HepG2 (cell line): ENCODE measurements at places on chromosomes 3 and 15.
A peak's percentile ranks its signal among the peaks of the same experiment; 100 is the strongest.

DNA sequence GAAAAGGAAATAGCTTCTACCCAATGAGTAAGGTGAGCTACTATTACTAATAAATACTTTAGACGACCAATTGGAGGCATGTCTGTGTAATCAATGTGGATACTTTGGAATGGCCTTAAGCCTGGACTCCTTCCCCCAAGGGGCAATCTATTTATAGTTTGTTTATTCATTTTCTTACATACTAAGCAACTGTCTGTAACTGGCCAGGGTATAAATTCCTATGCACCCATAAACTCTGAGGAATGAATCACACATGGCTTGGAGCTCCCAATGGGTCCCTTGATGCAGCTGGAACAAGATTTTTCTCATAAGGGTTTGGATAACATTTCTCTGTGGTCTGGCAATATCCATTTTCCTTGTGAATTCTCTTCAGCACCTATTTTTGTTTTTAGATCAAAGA, 506.8 kb downstream of the EDEM1 start:
- H3K27ac ChIP-seq: no peak overlapping the region
- H3K27me3 ChIP-seq: no peaks in the 10 kb centered on the region
- H3K4me1 ChIP-seq: no peaks in the 10 kb centered on the region
- no peak overlapping the region for H3K4me3 ChIP-seq

DNA sequence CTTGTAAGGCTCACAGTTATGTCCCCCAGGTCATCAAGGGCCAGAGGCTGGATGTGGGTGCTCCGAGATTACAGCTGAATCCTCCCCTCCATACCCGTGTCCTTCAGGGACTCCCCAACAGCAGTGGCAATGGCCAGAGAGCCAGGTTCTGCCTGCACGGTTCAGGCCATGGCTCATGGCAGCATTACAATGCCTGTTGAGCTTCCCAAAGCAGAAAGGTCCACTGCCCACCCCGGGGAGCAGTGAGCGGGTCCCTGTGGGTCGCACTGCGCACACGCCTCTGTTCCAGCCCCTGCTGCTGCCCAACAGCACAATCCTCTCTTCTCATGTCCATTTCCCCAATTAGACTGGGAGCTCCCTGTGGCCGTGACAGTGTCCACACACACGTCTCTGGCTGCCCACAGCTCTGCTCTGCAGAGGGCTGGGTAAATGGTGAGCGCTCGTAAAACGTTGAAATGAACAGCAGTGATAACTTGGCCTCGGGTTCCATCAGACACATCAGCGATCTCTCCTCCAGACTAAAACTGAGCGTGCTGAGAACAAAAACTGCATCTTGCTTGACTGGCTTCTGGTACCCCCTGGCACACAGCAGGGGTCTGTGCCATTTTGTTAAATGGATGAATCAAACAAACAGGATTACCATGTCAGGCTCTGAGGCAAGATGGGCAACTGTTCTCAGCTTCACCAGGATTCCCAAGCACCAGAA, 80.4 kb downstream of the VGLL4 start:
- DNase-seq: no peak
- H3K36me3 ChIP-seq: peaks cover 87% of the 10 kb centered on the region; the same call in 2 of the 3 replicates
- H3K27me3 ChIP-seq: no peaks in the 10 kb centered on the region
- no peak overlapping the region for H3K27ac ChIP-seq

DNA sequence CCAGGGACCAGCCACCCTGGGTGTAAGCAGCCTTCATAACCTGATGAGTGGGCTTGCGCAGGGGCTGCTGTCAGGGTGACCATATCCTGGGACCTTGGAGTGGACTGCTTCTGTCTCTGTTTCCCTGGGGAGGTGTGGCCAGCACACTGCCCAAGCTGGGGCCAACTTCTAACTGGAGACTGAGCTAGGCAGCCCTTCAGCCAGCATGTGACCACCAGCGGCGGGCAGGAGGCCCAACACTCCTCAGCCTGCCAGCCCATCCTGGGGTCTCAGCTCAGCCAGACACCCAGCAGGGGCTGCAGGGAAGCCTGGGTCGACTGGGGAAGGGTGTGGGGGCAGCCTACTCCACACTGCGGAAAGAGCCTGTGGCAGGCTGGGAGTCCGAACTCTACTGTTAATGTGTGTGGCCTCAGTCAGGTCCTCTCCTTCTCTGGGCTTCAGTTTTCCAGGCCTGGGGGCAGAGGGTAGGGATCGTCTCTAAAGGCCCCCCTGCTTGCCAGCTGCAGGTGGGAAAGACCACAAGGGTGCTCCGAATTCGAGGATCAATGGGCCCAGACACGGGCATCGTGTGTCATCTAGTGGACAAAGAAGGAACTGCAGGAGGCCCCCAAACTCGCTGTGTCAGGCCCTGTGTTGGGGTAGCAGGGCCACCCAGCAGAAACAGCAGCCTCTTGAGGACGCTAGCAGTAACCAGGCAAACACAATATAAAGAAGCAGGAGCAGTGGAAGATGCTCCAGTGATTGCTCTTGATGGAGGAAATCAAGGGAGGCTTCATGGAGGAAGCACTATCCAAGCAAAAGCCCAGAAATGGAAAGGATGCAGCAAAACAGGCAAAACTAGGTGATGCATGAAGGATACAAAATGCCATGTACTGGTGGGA, 2.0 kb upstream of the SEMA3G start:
- no peaks in the 10 kb centered on the region for H3K36me3 ChIP-seq
- no peak overlapping the region for H3K27ac ChIP-seq
- no peak overlapping the region for H3K4me3 ChIP-seq
- no peaks in the 10 kb centered on the region for H3K27me3 ChIP-seq
- H3K4me1 ChIP-seq: peaks cover 96% of the 10 kb centered on the region
- DNase-seq: peak; percentile 52

DNA sequence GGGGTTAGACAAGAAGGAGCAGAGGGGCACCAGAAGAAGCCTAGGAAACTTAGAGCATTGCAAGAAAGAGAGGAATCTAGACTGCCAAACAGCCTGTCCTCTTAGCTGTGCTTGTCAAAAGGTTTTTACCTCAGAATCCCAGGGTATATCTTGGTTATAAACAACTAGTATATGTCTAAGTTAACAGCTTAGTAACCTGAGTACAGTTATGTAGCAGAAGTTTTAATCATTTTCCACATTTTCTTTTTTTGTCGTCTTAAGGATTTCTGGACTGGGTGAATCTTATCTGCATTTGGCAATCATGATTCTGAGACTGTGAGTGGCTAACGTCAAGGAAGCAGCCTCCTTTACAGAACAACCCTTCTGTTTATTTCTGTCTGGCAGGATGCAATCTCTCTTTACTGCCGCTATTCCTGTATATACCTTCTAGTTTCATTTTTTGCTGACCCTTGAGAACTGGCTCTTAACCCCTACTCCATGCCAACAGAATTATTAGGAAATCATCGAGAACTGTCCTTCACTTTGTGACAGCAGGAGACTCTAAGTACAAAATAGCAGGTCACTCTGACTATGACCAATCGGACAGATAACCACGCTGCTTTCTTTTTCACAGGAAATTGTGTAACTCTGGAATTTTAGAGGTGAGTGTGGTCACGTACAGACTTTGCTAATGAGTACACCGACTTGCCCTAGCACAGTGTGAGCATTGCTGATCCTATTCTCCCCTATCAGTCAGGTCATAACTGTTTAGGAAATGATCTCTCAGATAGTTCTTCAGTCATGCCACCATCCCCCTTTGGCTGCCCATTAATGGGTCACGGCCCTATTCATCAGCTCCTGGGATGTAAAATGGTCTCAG, 3.3 kb upstream of the CP start:
- no peaks in the 10 kb centered on the region for H3K27me3 ChIP-seq
- peak overlapping the region; percentile 64 for H3K4me3 ChIP-seq
- no peaks in the 10 kb centered on the region for H3K36me3 ChIP-seq
- H3K27ac ChIP-seq: peak overlapping the region; percentile 99

DNA sequence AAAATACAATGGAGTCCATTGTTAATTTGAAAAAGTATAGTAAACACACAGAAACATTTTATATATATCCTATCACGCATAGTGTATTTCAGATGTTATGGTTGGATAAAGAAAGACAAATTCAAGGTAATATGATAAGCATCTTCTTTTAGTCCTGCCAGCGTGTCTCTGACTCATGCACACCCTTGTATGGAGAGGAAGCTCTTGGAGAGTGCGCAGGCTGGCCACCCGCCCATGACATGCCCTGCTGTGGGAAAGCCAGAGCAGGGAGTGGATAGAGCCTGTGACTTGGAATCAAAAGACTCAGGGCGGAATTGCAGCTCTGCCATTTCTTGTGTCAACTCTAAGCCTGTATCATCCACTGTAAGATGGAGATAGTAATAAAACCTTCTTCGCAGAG, 23.0 kb upstream of the COPG1 start:
- H3K27ac ChIP-seq: no peak overlapping the region
- no peaks in the 10 kb centered on the region for H3K27me3 ChIP-seq
- no peak for DNase-seq
- no peaks in the 10 kb centered on the region for H3K36me3 ChIP-seq
- no peak overlapping the region for H3K4me3 ChIP-seq
- H3K4me1 ChIP-seq: peaks cover 72% of the 10 kb centered on the region

DNA sequence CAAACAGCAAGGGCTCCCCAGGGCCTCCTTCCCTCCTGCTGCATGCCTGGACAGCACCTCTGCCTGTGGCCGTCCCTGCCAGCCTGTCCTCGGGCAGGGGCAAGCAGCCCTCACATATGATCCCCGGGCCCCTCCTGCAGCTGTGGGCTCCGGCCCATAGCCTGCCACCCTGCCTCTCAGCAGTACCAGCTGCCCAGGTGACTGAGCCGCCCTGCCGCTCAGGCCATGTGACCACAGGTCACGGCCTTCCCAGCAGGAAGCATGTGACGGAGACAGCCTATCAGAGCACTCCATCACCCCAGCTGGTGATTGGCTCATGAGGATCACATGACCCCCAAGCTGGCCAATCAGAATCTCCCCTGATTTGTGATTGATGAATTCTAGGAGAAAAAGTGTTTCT, 23.9 kb downstream of the ALDH1L1 start:
- peaks cover 13% of the 10 kb centered on the region for H3K36me3 ChIP-seq
- H3K4me3 ChIP-seq: no peak overlapping the region
- H3K27ac ChIP-seq: no peak overlapping the region
- H3K4me1 ChIP-seq: no peaks in the 10 kb centered on the region
- DNase-seq: no peak

- no peak for DNase-seq
- no peak overlapping the region for H3K27ac ChIP-seq
- H3K4me3 ChIP-seq: no peak overlapping the region
- no peaks in the 10 kb centered on the region for H3K4me1 ChIP-seq
These were observed 368.1 kb downstream of the ZPLD1 start for GRCh38 chr3:102802819-102803420.

GRCh38 chr15:73959012-73959581, 32.8 kb downstream of the LOXL1 start:
- H3K4me1 ChIP-seq: no peaks in the 10 kb centered on the region
- peaks cover 15% of the 10 kb centered on the region; the same call in 2 of the 3 replicates for H3K27me3 ChIP-seq
- no peak overlapping the region for H3K4me3 ChIP-seq
- no peak for DNase-seq
- no peaks in the 10 kb centered on the region for H3K36me3 ChIP-seq

GRCh38 chr3:57179580-57180410, 14.6 kb upstream of the IL17RD start:
- no peak overlapping the region for H3K4me3 ChIP-seq
- H3K27me3 ChIP-seq: peaks cover 1% of the 10 kb centered on the region; the same call in 1 of the 2 replicates
- peak; percentile 14 for DNase-seq
- H3K36me3 ChIP-seq: no peaks in the 10 kb centered on the region

DNA sequence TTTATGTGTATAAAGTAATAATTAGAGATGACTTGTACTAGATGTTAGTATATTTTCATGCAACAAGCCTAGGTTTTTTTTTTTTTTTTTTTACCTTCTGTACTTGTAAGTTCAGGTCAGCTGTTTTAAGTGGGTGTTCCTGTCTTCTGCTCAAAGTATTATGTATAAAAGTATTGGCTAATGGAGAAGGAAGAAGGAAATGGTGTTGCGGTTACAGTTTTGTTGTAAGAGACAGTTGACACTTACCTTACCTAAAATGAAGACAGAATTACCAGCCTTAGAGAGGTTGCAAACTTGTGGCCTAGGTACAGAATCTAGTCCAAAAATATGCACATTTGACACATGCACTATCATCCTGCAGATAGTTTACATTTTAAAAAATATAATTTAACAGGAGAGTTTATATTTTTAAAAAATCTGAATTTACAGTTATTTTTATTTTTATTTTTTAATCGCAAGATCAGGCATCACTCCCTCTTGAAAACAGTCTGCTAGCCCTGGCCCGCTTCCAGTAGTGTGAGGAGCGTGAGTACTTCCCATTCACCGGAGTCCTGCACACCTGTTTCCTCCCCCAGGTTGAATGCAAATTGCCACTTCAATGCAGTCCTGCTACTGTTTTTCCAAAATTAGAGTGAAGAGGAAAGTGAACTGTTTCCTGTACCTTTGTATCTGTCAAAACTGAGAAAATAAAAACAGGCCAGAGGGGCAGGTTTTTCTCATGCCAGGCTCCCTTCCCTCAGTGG, 224.3 kb upstream of the SOX2 start:
- DNase-seq: no peak
- no peaks in the 10 kb centered on the region for H3K4me1 ChIP-seq
- H3K27me3 ChIP-seq: no peaks in the 10 kb centered on the region
- no peaks in the 10 kb centered on the region for H3K36me3 ChIP-seq
- H3K4me3 ChIP-seq: no peak overlapping the region
- no peak overlapping the region for H3K27ac ChIP-seq

DNA sequence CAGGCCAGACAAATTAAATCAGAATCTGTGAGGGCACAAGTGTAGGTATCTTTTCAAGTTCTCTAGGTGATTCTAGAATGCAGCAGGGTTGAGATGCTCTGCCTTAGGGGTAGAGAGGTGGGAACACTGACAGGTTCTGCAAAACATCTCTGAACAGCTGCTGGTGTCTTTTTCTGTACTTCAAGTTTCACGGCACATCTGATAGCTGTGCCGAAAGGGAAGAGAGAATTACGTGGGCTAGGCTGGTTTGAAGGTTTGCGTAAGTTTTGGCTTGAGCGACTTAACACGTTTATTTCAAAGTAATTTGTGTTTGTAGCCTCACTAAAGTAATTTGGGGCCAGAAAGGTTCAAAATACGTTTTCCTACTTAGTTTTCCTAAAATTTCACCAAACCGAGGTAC, 22.5 kb downstream of the PXK start:
- H3K4me1 ChIP-seq: no peaks in the 10 kb centered on the region; the same call in 1 of the 2 replicates
- DNase-seq: no peak
- no peak overlapping the region for H3K27ac ChIP-seq
- no peak overlapping the region for H3K4me3 ChIP-seq
- no peaks in the 10 kb centered on the region for H3K36me3 ChIP-seq

- DNase-seq: no peak
- peaks cover 54% of the 10 kb centered on the region for H3K4me1 ChIP-seq
- no peaks in the 10 kb centered on the region for H3K27me3 ChIP-seq
- no peak overlapping the region for H3K4me3 ChIP-seq
- H3K36me3 ChIP-seq: no peaks in the 10 kb centered on the region
These were observed 8.0 kb upstream of the PXK start for GRCh38 chr3:58324391-58325390.

GRCh38 chr3:40287248-40287647, 22.3 kb upstream of the EIF1B start:
- H3K36me3 ChIP-seq: no peaks in the 10 kb centered on the region
- peaks cover 10% of the 10 kb centered on the region; the same call in 1 of the 2 replicates for H3K4me1 ChIP-seq
- H3K27me3 ChIP-seq: no peaks in the 10 kb centered on the region
- H3K27ac ChIP-seq: no peak overlapping the region
- DNase-seq: no peak
- no peak overlapping the region for H3K4me3 ChIP-seq

GRCh38 chr3:151900460-151900859, 27.0 kb downstream of the SUCNR1 start:
- no peak for DNase-seq
- no peak overlapping the region for H3K4me3 ChIP-seq
- H3K4me1 ChIP-seq: no peaks in the 10 kb centered on the region
- H3K27ac ChIP-seq: no peak overlapping the region
